ENCODE measurements at places on chromosomes 2 and 18.

DNA sequence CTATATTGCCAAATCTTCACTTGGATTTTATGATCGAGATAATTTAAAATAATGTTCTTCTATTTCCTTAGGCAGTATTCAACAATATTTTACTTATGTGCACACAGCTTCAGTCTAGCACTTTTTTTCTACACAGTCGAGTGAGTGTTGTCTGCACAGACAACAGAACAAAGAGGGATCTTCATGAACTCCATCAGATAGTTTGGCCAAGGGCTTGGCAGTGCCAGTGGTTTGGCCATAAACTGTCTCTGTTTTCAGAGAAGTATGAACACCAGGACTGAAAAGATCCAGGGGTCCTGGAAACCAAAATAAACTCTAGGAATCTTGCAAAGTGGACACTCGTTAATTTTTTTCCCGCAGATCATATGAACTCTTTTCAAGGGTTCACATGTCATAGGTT lies 547.3 kb downstream of the PLCL1 start:
- no peak for DNase-seq

DNA sequence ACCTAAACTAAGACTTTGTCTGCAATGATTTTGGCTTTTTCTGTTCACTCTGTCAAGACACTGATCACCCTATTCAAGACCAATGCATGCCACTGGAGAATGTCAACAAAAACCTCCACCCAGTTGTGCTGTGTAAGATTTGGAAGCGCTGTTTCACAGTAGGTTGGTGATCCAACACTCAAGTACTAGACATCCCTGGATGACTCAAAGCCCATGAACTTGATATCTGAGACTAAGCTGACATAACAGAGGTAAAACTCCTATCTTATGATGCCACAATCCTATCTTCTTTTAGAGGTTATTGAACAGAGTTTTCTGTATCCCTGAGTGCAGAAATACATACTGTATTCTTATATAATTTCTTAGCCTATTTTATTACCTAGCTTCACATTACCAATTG lies 251.3 kb upstream of the ETAA1 start:
- no peak for DNase-seq

- DNase-seq = no peak
Observed at GRCh38 chr18:35190948-35191697, 49.7 kb upstream of the ZNF397 start.

DNA sequence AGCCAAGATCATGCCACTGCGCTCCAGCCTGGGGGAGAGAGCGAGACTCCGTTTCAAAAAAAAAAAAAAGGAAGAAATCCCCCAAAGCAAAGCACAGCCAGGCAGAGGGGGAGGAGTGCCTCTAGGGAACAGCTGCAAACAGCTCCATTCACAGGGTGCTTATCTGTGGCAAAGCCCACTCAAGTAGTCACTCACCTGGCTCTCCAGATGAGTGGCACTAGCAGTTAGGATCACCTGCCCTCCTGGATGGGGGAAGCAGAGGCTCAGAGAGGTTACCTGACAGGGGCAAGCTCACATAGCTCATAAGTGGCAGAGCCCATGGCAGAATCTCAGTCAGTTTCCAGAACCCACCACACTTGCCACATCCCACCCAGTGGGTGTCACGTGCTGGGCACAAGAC lies 30.3 kb downstream of the TFCP2L1 start:
- DNase-seq = peak; percentile 51

- no peak for DNase-seq
Observed at GRCh38 chr2:21607572-21607971, 483.8 kb downstream of the TDRD15 start.
